ENCODE measurements at places on chromosomes 7 and 10.

DNA sequence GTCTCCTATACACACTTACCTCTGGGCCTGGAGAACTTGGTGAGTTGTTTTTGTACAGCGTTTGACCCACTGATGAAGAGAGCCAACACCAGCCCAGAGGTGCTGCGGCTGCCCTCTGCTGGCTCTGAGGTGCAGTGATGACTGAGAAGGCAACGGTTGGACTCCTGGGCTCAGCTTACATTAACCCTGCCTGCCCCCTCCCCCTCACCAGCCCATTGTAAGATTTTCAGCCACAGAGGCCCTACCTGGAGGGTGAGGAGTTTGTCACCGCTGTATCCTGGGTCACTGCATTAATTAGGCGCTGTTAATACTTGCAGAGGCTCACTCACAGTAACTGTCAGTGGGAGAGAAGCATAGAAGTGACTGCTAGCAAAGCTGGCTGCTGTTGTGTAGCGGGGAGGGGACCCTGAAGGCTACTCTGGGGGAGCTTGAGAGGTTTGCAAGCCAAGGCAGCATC is 19.0 kb upstream of the ANKRD2 start:
- peak; percentile 46 for DNase-seq

GRCh38 chr10:52256832-52257691 is 57.0 kb upstream of the DKK1 start:
- DNase-seq: no peak

DNA sequence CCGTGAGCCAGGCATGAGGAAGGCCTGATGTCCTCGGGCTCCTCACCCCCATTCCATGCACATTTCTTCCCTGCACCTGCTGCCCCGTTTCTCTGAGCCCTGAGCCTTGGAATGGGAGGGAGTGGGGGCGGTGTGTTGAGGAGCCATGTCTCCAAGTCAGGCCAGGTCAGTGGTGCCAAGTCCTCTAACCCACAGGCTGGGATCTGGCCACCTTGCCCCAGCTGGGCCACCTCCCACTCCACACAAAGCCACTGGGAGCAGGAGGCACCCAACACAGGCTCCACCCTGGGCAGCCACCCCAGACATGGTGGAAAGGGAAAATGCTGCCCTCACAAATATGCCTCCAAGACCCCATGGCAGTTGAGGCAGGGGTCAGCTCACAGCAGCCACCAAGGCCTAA is 27.7 kb downstream of the ZCCHC24 start:
- DNase-seq: no peak

- peak; percentile 77 for DNase-seq
Observed at GRCh38 chr10:31318854-31319601, at the start of gene ZEB1. ZEB1 (plus strand) TSS chr10:31319216; CDS start chr10:31319235, 19 bp downstream.

DNA sequence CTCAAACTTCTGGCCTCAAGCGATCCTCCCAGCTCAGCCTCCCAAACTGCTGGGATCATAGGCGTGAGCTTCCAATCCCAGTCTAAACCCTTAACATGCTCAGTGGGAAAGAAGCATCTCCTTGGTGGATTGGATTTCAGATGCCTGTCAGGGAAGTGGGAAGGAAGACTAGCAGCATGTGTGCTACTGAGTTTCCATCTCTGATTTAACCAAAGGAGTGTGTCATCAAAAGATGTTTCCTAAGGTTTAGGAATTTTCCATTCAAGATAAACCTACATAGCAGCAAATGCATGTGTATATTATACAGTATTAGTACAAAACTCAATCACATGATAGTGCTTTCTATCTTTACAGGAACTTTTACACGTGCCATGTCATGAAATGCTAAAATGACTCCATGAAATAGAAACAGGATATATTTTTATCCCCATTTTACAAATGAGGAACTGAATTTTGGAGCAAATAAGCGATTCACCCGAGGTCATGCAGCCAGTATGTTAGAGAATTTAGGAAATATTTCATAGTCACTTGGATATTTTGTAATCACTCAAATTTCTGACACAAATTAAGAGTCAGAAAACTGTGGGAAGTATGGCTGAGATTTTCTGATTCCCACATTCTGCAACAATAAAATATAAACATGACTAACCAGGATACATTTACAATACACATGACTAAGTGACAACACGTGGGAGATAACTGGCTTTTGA is 11.4 kb upstream of the TMEM26 start:
- no peak for DNase-seq

- no peak for DNase-seq
Observed at GRCh38 chr10:61744469-61744868, 81.7 kb downstream of the CABCOCO1 start.

GRCh38 chr10:74290708-74291107 is 139.7 kb downstream of the ADK start:
- no peak for DNase-seq

DNA sequence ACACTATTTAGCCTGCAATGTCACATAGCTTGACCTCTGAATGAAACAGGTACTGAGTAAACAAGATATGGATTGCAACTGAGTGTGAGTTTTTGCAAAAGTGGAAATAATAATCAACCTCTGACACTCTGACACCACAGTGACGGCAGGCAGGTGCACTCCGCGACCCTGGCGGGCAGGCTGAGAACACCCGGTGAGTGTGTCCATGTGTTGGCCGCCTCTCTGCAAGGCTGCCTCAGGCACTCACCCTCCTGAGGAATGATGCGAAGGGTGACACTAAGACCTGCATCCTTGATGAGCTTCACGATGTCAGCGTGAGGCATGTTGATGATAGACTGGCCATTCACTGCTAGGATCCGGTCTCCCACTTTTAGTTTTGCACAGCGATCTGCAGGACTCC is 336.2 kb downstream of the PHTF2 start:
- no peak for DNase-seq

DNA sequence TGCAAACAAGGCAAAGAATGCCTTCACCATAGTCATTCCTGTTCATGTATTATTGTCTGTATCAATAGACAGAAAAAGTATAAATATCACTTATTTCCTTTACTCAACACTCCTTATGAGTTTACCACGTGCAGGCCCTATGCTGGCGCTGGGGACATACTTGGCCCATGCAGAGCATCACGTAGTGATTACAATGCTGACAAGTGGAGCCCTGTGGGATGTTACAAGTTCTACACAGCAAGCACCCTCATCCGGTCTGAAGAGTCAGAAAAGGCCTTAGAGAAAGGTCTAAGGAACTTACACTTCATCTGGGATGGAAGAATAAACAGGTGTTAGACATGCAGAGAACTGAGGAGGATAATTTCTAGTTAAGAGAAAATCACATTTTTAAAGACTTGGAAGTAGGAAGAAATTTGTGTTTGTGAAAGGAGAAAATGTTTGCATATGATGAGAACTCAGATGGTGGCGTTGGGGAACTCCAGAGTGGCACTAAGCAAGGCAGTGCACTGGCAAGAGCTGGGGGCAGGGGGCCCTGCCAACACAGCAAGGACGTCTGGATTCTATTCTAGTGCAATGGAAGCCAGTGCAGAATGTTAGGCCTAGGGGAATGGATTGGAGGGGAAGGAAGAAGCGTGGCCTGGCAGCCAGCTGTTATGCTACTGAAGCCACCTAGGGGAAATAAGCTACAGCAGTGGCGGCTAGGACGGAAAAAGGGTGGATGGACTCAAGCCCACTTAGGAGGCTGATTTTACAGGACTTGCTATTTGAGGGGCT is 116.2 kb downstream of the ELMO1 start:
- DNase-seq: no peak

DNA sequence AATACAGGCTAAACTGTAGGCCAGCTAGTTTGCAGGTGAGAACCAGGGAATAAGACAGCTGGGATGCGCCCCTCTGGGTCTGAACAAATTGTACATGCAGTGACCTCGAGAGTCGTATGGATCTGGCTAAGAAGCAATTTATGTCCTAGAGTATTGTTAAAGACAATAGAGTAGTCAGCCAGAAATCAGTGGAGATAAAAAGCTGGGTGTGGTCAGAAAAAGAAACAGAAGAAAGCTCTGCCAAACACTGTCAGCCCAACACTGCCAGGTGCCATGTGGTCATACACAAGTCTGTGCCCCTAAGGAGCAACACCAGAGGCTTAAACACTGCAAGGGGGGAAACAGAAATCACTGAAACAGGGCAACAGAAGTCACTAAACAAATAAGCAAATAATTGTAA is 62.2 kb downstream of the CNOT4 start:
- DNase-seq: no peak

DNA sequence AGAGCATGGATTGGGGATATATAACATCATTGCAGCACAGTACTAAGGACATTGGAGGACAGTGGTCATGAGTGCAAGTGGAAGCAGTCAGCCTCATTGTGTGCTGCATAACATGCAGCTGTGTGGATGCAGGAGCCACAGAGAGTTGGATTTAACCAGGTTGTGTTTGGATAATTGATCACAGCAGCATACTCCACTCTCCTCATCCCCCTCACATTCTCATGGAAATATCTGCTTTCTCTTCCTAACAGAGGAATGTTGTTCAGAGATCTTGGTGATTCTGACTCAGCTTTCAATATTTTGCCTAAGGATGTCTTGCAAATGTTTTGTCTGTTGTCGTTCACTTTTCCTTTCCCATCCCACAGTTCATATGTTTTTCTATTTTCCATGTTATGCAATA is 31.8 kb upstream of the LSM8 start:
- DNase-seq: no peak

GRCh38 chr10:43901302-43901701 is 252.6 kb upstream of the ZNF32 start:
- no peak for DNase-seq

DNA sequence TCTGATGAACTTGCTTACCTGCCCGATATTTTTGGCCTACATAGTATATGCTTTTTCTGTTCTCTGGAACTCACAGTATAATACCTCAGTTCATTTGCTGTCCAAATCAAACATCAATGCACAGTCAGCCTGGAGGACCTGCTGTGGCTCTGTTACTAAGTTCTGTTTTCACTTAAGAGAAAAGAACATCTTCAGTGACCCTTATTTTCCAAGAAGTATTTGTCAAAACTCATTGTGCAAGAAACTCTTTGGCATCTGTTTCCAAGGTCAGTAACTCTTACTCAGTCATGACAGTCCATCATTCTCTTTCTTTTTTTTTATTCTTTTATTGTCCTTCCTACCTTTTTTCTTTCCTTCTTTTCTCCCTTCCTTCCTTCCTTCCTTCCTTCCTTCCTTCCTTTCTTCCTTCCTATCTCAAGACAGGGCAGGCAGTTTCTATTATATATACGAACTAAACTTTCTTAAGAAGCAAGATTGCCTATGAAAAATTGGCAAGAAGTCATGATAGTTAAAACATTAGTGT is 37.8 kb upstream of the SEM1 start:
- DNase-seq: no peak

GRCh38 chr10:79333513-79333912 is 13.8 kb upstream of the PPIF start:
- DNase-seq: no peak

DNA sequence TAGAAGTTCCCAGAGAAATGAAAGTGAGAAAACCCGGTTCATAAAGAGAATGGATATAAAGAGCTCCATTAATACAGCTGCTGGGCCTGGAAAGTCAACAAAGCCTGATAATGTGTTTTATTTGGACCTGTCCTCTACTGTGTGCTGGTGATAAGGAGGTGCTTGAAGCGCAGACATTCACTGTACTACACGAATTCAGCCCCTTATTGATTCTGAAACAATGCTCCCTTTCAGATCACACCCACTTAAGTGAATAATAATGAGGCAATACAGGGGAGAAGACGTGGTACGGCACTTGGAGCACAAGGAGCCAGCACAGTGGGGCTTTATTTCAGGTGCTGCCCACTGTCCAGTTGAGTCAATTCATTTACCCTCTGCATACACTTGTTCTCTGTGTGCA is 260.8 kb downstream of the FGFR2 start:
- no peak for DNase-seq

DNA sequence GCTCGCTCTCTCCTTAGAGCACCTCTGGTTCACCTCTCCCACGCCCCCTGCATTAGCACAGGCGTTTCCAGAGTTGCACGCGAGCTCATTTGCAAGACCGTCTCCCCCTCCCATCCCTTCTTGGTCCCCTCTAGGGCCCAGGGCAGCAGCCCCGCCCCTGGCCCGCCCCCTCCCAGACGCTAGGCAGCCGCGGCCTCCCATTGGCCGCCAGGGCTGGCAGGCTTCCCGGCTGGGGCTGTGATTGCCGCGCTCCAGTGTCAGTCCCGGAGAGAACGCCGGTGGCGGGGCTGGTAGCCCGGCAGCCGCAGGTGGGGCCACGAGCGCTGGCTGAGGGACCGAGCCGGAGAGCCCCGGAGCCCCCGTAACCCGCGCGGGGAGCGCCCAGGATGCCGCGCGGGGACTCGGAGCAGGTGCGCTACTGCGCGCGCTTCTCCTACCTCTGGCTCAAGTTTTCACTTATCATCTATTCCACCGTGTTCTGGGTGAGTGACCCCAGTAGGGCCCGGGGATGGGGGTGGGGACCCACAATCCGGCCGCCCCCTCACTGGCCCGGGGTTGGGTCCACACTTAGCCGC is at the start of gene TSPAN15:
TSPAN15 (plus strand) TSS at position 257 of the 575 bp plus-strand sequence; CDS start at position 387, 130 bp downstream.
- peak; percentile 78 for DNase-seq

DNA sequence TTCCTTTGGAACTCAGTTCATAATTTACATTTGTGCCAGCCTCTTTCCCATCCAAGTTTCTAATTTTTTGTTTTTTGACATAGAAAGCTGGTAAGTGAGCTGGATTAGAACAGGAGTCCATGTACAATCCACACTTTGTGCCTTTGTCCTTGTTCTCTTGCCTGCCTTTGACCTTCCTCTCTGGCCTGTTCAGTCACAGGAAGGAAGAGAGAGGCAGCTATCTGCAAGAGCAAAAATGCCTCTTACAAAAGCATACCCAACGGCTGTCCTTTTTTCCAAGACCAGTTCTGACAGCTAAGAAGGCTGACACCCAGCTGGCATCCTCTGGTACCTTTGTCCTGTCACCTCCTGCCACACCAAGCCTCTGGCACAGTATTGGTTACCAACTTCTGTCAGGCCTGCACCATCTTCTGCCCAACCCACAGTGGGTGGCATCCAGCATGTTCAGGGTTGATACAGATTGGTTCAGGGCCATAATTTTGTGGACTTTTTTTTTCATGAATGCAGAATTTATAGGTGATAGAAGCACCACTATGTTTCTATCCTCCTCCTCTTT is 133.7 kb upstream of the KLF14 start:
- no peak for DNase-seq

GRCh38 chr7:40058636-40059035 is 75.8 kb downstream of the MPLKIP start:
- no peak for DNase-seq

GRCh38 chr7:31419505-31420055 is 79.1 kb upstream of the NEUROD6 start:
- no peak for DNase-seq

GRCh38 chr10:8163824-8164223 is 109.3 kb downstream of the GATA3 start:
- DNase-seq: no peak

DNA sequence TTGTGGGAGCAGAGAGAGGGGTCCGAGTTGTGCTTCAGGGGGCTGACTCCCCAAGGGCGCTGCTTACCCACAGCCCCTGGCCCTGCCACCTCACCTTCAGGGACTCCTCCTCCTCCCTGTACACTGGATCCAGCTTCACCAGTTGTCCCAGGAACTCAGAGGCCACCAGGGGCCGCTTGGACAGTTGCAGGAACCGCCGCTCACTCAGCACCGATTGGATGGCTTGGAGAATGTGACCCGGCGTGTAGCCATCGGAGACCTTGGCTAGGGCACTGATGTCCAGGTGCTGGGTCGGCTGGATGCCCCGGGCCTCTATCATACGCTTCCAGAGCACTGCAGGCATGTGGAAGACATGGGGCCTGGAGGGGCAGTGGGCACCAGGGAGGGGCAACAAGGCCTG is 4.5 kb upstream of the ASB10 start:
- no peak for DNase-seq
